ENCODE measurements at places on chromosomes 3 and 15.

DNA sequence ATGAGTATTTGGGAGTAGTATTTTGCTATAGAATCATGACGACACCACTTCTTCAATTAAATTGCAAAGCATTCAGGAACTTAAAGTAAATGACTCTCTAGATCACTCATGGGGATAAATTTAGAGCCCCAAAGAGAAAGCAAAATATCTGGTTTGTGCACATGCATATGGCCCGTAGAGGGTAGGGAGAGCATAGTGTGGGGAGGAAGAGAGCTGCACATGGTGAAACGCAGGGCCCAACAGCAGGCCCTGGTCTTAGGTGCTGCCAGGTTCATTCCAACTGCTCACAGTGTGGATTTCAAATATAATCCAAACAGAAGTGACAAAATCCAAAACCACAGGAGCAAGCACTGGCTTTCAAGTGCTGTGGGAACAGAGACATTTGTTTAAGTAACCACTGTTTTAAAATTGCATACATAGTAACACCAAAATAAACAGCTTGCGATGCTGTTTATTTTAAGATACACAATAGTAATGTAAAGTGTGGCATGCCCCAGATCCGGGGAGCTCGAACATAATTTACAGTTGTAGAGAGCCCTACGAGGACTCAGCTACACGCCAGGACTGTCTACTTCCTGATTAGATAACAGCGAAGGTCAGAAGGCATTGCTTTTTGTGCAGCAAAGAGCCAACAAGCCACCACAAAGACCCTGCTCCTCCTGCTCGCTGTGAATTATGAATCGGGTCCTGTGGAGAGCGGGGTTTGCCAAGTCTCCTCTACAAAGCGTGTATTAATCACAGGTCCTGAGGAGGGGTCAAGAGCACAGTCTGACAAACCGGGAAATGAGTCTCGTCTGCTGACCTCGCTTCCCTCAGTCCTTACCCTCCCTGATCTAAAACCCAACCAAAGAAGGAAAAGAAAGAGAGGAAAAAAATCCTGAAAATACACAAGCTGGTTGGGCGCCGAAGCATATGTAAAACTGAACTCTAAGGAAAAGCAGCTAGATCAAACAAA lies 80.6 kb downstream of the MEIS2 start:
- DNase-seq = no peak

DNA sequence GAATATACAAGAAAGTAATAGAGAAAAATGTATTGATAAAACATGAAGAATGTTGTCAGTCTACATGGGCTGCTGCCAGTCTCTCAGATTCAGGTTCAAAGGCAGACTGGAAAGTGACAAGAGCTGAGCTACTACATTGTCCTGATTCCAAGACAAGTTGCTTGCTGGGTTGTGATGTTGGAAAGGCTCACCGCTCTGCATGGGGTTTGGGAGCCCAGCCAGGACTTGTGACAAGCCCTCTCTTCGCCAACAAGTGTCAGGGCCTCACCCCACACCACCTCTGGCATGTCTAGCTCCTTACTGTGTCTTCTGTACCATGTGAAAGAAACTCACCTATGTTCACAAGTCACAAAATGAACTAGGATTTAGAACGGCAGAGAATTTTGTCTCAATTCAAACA lies 43.0 kb upstream of the SH3GL3 start:
- DNase-seq = no peak

DNA sequence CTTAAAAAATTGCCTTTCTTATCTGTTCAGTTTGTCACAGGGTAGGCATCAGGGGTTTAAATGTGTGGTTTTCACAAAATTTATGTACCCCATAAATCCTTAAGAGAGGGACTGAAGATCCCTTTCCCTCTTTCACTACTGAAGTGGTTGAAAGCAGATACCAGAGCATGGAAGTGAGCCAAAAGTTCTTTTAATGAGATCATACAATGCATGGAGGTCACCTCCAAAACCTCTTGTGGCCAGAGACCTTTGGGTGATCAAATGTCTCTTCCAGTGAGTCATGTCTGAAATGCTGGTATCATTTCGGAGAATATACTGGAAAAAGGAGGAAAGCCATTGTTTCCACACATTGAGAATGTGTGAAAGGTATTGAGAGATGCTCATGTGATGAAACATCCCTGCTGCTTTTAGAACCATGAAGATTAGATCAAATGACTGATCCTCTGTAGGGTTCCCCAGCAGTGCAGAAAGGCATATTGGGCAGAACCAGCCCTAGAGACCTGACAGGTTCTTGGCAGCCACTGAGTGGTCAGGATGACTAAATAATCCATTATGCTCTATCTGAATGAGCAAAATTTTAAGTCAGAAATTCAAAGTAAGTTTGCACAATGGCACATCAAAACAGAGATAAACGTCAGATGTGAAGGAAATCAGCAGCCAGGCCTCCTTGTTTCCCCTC lies 165.8 kb upstream of the SLC2A2 start:
- DNase-seq = no peak

DNA sequence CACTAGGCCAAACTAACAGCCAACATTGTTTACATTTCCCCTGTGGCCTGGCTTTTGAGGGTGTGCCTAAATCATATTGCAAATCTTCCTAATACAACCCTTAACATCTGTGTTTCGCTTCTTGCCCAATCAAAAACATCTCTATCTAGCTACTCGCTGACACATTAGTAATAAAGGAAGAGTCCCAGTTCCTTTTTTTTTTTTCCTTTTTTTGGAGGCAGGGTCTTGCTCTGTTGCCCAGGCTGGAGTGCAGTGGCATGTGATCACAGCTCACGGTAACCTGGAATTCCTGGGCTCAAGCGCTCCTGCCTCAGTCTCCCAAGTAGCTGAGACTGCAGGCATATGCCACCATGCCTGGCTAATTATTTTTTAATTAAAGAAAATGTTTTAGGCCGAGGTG lies 2.1 kb upstream of the SRPRB start:
- no peak for DNase-seq

- DNase-seq = no peak
Measured at GRCh38 chr3:169002689-169003088, 660.8 kb downstream of the MECOM start.

- DNase-seq = no peak
Measured at GRCh38 chr3:57120040-57120439, 45.1 kb downstream of the IL17RD start.

- no peak for DNase-seq
Measured at GRCh38 chr3:67515778-67516177, 138.6 kb downstream of the SUCLG2 start.

DNA sequence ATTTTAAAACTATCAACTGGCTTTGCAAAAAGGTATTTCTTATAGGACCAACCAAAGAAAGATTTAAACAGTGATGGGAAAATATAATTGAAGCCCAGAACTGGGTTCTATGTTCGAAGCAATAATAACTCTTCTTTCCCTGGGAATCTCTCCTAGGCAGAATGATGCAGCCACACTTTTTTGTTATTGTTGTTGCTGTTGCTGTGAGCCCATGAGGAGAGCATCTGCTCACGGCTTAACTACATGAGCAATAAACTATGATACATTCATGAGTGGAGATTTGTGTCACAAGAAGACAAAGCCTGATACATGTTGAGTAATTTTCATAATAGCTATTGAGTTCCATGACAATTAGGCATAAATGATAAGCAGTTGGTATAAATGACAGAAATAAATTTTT lies 80.5 kb downstream of the CRTC3 start:
- no peak for DNase-seq

DNA sequence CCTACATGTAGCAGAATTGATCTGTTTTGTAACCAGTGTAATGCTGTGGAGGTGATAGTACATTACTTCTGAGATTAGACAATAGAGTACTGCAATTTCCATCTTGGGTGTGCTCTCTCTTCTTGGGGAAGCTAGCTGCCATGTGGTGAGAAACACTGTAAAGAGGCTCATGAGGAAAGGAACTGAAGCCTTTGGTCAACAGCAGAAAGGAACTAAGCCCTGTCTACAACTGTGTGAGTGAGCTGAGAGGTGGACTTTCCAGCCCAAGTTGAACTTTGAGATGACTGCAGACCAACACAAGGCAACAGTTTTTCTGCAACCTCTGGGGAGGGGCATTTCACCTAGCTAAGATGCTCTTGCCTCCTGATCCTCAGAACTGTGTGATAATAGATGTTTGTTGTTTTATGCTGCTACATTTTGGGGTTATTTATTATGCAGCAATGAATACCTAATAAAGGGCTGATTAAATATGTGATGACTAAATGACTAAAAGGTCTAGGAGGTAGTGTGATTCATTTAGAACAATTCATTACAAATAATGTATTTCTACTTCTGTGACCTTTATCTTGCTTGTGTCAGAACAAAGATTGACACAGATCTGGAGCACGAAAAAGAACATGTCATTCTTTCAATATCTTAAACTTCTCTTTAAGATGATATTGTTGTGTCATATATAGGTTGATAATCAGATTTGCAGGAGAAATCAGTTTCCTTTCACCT lies 121.6 kb upstream of the THRB start:
- DNase-seq = no peak

- DNase-seq = no peak
Measured at GRCh38 chr15:76384409-76384808, 47.8 kb downstream of the ISL2 start.

- DNase-seq = no peak
Measured at GRCh38 chr3:71796290-71796689, 11.3 kb upstream of the PROK2 start.

GRCh38 chr3:190239325-190239724 lies 82.9 kb downstream of the CLDN1 start:
- DNase-seq = no peak
